Myocyte (in vitro differentiated cells): ENCODE measurements at places on chromosomes 2 and 18. TPM values are rescaled to one million over a fixed set of nuclear protein-coding genes. Genes with fewer than 3 reads are reported as not detected.

Gene ERFE
- 8.5 and 10.1 TPM in 2 replicates for total RNA-seq

Gene NAT8
- total RNA-seq: not detected in 2 replicates

Gene KYNU
- 0.05 and 1.8 TPM in 2 replicates for total RNA-seq

Gene LTBP1
- total RNA-seq: 14.4 and 26.2 TPM in 2 replicates

Gene ERMN
- 0.62 and 0.78 TPM in 2 replicates for total RNA-seq

Gene CNTNAP5
- total RNA-seq: not detected in 2 replicates

Gene ACVR1C
- total RNA-seq: 4.0 and 7.8 TPM in 2 replicates

Gene FAM228A
- not detected in 2 replicates for total RNA-seq

Gene BIRC6
- total RNA-seq: 71.6 and 98.5 TPM in 2 replicates

Gene CD8B
- total RNA-seq: not detected in 2 replicates

- DNase-seq: peak; percentile 91
These were observed 63.8 kb upstream of the ZC3H15 start for GRCh38 chr2:186422226-186422625.

DNA sequence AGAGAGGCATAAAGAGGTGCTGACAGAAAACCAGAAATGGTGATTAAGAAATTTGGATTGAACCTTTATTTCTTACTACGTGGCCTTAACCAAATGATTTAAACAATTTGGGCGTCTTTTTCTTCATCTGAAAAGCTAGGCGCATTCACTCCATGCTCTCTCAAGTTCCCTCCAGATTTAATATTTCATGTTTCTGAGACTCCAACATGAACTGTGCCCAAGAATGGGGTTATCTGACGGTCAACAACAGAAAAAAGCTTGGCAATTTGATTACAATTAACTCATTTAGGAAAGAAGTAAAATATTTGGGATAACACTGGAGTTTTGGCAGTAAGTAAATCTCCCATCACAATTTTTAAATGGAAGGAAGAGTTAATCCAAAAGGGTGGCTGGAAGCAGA, 345.4 kb downstream of the ARHGAP15 start:
- DNase-seq: no peak

DNA sequence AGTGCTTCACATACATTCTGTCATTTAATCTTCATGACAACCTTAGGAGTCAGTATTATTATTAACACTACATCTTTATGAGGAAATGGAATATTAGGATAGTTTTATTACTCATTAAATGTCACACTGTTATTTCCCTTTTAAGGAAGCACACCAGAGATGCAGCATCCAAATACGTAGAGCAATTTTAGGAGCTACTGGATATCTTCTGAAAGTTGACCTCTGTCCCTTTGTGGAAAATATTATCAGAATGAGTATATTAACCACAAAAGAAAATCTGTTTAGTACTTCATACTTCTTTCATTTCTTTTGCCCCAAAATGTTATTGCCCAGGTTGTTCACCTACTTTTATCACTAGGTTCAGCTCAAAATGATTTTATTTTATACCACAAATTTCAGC, 72.9 kb upstream of the APCDD1 start:
- DNase-seq: no peak

- no peak for DNase-seq
These were observed 180.1 kb downstream of the RDH14 start for GRCh38 chr2:18380321-18380720.

- DNase-seq: peak; percentile 44
These were observed 6.9 kb upstream of the RALB start for GRCh38 chr2:120245520-120246332.

DNA sequence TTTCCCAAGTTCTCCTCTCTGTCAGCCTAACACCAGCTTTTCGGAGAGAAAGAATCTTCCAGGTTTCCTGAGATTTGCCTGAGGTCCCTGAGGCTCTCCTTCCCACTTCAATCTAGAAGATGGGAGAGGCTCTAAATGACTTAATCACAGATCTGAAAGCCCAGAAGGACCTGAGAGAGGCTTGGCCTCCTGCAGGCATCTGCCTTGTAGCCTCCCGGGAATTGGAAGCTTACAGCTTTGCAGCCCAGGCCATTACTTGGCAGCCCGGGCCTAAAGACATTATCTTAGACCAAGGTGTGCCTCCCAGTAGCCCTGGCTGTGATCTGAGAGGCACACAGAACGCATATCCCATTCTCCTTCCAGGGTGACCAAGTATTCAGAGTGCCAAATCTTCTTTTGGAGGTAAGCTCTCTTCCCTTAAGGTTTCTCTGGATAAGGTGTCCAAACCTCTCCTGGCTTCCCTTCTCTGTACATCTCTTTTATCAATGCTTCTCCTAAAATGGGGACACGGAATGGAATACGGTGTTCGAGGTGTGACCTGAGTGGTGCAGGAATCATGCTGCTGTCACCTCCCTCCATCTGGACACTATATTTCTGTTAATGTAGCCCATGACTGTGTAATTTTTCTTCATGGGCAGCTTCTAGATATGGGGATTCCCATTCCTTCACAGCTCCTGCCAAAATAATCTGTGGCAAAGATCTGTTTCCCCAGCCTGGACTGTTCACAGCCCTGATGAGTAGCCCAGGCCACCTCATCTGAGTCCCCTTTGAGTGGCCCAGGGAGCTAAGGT, 16.0 kb downstream of the CTIF start:
- no peak for DNase-seq

- DNase-seq: no peak
These were observed 189.1 kb upstream of the BCL2L11 start for GRCh38 chr2:110931648-110932047.

GRCh38 chr2:101617796-101618195, 79.7 kb upstream of the MAP4K4 start:
- DNase-seq: no peak

- DNase-seq: no peak
These were observed 34.4 kb upstream of the SH3BP4 start for GRCh38 chr2:234917211-234917975.

DNA sequence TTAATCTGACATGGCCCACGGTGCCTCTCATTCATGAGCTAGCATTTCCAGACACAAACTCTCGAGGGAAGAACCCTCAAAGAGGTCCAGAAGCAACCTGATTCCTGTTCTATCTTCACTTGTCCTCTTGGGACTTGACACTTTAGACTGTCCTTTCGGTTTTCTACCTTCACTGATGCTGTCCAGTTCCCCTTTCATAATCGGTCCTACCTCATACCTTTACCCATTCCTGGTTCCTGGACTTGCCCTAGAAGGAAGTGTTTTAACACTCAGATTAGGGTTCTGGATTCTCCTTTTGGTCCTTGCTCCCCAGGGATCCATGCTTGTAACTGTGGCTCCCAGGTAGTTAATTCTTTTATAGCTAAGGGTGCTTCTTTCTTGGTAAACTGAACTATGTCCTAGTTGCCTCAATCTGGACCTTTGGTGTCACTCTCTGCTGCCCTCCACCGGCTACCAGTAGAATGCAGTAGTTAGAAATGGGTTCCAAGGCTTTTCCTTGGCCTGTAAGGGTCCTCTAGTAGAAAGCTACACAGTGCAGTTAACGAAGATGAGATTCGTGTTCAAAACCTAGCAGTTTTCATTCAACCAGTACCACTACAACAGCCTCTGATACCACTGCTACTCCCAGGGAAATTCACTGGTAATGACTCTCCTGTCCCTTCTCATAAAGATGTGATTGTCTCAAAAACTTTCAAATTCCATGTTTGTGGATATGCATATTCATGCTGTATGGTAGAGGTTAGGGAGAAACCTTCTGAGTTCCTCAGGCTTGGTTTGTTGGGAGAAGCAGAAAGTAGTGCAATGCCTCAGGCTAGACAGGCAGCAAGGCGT, 178.1 kb upstream of the CYP26B1 start:
- peak; percentile 22 for DNase-seq

DNA sequence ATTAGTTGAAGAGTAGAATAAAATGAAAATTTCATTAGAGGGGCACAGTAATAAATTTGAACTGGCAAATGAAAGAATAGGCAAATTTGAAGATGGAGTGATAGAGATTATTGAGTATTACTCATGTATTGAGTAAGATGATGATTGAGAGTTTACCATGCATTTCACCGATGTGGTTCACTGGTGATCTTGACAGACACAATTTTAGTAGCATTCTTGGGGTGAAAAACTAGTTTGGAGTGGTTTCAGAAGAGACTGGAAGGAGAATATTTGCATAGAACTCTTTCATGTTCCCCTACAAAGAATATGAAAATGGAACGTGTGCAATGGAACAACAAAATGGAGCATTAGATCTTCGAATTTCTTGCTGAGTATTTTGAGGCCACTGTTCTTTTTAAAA, 121.4 kb downstream of the ASXL3 start:
- DNase-seq: no peak

DNA sequence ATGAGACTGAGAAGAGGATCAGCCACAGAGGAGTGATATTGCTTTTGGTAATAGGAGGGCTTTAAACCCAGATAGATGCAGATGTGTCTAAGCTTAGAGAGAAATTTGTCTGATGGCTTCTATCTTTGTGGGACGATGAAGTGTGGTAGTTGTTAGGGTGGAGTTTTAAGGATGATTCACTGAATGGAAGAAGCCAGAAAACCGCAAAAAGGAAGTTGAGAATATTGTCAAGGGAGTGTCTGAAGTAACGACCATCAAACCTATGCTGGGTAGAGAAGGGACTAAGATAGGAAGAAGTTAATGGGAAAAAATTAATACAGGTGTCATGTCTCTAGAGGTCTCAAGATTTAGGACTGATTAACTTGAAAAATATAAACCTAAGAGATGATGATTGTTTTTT, 195.6 kb upstream of the MC4R start:
- DNase-seq: peak; percentile 4

DNA sequence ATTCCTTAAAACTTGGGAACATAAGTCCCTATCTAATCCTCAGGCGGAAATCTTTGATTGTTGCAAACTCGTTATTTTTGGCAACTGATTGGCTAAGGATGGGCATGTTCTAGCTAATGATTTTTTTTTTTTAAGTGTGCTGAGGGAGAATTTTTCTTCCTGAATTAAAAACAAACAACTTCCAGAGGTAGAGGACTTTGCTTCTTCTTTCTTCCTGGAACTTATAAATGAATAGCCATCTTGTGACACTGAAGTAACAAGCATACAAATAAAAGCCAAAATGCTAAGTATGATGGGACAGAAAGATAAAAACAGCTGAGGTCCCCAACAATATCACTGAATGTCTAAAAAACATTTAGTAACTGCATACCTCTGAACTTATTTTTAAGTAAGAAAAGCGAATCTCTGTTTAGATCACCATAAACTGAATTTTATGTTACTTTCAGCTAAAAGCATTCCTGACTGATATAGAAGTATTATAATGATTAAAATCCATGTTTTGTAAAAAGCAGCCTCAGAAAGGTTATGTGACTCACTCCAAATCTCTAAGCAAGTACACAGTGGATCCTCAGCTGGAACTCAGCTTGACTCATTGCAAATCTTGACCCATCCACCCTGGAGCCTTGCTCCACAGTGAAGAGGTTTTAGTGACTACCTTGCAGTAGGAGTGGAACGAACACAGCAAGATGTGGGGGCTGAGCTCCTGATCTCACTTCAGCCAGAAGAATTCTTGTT, 344.4 kb downstream of the CLIP4 start:
- DNase-seq: peak; percentile 23

- no peak for DNase-seq
These were observed 15.9 kb downstream of the PUM2 start for GRCh38 chr2:20334605-20335203.

DNA sequence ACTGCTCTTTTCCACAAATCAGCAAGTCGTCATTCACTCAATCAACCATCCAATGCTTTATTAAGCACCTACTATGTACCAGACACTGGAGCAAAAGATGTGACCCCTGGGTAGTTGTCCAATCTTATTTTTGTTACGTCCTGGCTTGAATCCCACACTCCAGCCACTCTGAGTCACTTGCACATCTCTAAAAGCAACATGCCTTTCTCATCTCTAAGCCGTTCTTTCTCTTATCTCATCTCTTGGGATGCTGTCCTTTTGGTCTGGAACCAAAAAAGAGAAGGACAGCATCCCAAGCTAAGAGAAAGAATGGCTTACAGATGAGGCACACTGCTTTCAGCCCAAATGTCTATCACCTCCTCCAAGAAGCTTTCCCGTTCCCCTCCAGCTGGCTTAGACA, 58.8 kb downstream of the RNF152 start:
- DNase-seq: no peak

GRCh38 chr2:26563686-26564085, 77.5 kb downstream of the CIB4 start:
- DNase-seq: no peak

DNA sequence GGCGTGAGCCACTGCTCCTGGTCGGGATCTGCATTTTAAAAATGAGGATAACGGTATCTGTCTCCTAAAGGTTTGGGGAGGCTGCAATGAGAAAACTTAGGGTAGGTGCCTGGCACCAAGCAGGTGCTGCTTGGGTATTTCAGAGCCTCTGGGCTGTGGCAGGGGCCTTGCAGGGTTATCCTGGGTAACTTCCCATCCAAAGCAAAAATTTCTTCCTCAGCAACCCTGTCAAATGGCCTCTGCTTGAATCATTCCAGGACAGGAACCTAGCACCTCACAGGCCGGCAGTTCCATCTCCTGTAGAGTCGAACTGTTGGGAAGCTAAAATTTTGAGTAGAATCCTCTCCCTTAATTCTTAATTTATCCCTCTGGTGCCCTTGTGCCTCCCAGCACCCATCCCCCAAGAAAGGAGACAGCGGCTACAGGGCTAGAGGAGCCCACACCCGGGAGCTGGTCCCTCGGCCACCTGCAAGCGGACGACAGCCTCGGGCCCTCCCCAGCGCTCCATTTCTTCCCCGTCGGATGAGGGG, 868 bp downstream of the CGREF1 start:
- DNase-seq: no peak

DNA sequence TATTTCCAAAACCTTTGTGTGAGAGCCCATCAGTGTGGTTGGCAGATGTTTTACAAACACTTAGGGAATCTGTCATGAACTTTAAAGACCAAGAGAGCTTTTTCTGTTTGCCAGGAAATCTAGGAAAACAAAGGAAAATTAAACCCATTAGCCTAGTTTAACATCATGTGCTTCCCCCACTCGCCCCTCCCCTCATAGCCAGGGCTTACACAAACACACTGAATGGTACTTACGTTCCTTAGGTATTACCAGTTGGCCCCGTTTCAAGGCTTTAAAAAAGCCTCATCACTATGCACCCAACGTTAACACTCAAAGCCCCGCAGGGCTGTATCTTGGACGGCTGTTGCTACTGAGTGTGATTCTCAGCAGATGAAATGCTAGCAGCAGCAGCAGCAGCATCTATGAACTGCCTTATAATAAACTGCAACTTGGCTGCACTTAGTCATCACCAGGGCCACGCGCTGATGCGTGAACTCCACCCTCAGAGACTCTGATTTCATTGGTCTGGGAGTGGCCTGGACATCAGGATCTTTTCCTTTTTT, 20.1 kb upstream of the TTC39C start:
- DNase-seq: peak; percentile 68

DNA sequence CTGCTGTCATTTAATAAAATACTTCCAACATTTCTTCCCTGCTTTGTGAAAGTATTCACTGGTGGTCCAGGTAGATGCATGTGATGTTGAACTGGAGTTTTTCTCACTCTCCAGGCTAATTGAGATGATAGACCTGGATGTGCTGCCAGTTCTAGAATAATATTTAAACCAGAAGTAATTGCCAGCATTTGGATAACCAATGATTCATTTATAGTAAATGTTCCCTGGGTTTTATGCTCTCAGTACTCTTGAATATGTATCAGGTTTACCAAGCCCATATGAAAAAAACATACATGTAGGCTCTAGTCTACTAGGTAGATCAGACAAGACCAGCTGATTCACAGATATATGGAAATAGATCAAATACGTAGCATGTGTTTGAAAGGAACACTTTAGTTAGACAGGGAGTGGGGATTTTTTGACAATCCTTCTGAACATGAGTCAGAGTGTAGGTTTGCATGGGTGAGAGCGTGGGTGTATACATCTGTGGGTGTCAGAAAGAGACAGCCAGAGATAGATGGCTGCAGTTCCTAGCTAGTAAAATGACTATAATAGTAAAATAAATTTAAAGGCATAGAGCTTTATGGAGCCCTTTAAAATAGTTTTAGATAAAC, 115.1 kb downstream of the NAB1 start:
- DNase-seq: no peak

- no peak for DNase-seq
These were observed 162.0 kb upstream of the NRP2 start for GRCh38 chr2:205520311-205520710.
